ENCODE measurements at places on chromosomes 16 and 17.
A peak's percentile ranks its signal among the peaks of the same experiment; 100 is the strongest.

- DNase-seq = no peak
These were observed 317.2 kb upstream of the ZFHX3 start for GRCh38 chr16:73365016-73365551.

DNA sequence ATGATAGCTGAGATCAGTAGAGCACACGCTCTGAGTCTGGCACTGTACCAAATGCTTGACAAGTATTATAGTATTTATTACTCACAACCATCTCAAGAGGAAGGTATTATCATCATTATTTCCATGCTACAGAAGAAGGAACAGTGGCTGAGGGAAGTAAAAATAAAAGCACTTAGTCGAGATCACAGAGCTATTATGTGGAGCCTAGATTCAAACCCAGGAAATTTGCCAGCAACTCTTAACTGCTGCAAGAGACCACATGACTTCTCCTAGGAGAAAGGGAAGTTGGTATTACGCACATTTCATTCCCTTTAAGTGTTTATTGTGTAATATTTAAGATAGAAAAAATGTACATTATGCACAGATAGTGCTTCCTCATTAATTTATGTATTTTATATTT, 1.0 kb upstream of the RHOT1 start:
- peak; percentile 95 for DNase-seq

DNA sequence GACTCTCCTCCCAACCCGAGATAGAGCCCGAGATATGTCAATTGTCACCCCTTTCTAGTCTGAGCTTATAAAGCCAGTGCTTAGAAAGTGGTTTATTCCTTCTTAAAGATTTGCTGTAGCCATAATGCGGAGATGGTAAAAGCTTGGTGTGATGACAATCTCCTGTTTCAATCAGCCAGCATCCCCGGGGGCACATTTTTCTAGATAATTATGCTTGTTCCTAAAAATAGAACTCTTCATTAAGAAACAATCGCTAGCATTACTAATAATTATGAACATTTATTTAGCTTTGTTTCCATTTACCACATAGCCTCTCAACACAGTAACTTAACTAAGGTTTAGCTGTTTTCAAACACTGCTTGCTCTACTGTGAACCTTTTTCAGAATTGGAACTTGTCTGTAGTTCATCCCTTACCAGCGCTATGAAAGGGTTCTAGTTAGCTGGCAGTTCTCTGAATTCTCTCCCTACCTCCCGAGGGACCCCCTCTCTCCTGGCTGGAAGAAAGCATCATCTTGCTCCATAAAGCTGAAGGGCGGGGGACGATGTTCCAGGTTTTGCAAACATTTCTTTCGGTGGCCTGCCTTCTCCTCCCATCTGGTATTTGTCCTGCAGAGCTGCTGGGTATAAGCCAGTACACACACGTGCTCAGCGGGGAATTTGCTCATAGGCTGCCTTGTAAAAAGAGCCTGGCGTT, 922 bp upstream of the MRPL58 start:
- DNase-seq = peak; percentile 83

DNA sequence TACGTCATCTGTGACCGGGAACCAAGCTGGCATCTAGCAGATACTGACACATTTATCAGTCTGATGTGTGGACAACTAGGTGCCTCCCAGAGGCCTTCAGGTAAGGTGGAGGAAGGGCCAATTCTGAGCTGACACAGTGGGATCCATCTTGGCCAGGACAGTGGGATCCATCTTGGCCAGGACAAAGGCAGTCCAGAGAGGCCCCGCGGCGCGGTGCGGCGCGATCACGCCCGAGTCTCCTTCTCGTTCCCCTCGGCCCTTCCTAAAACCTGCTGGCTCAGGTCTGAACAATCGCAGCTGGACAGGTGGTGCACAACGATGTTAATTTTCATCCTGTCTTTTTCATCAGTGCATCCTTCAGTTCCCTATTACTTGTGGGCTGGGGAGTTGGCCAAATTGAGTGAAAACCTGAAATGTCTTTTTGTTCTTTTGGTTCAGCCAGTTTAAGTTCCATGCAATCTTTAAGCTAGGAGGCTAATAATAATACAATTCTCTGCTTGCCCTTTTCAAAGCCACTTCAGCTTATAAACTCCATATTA, 486 bp upstream of the WSB1 start:
- DNase-seq = no peak

DNA sequence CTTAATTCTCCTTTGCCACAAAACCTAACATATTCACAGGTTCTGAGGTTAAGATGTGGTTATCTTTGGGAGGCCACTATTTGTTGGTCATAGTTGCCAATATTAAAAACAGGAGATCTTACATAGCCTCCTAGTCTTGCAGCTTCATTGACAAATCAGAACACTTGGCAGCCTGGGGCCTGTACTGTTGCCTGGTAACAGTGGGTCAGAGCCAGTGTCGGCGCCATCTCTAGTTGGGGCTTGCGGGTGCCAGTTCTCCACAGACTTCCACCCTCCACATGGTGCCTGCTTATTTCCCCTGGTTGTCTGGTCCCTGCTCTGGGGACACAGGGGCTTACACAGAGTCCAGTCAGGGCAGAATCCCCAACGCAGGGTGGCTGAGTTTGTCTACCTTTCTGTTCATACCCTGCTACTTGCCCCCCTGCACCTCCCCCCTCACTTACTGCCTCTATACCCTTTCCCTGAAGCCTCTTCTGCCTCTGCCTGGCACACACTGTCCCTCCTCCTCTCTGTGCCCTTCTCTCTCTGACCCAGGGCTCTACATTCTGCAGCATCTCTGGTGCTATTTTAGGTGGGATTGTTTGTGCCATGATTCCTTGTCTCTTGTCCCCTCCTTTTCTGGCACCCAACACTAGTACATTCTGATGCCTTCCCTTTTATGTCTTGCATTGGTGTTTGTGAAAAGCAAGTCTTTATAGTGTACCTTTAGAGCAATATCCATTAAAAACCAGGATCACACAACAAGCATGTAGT, 13.4 kb downstream of the EPN2 start:
- DNase-seq = no peak

- DNase-seq = peak; percentile 31
These were observed 116.5 kb upstream of the AXIN2 start for GRCh38 chr17:65677932-65678331.

DNA sequence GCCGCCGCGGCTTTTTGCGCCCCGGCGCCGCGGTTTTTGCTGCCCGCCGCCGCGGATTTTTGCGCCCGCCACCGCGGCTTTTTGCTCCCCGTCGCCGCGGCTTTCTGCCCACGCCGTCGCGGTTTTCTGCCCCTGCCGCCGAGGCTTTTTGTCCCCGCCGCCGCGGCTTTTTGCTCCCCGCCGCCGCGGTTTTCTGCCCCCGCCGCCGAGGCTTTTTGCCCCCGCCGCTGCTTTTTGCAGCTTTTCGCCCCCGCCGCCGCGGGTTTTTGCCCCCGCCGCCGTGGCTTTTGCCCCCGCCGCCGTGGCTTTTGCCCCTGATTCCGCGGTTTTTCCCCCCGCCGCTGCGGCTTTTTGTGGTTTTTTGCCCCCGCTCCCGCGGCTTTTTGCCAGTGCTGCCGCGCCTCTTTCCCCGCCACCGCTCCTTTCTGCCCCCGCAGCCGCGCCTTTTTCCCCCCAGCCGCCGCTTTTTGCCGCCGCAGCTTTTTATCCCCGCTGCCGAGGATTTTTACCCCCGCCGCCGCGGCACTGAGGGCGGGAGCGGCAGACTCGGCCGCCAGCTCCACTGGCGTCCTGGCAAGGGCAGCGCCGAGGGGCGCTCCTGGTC, 518.6 kb upstream of the WSB1 start:
- DNase-seq = no peak

- no peak for DNase-seq
These were observed 289.6 kb upstream of the ASIC2 start for GRCh38 chr17:33582661-33583060.

GRCh38 chr17:32739722-32740121, 137.2 kb downstream of the MYO1D start:
- DNase-seq = no peak

Data from amniotic epithelial cell (primary cell).